ENCODE measurements at places on chromosomes 12 and 14.

DNA sequence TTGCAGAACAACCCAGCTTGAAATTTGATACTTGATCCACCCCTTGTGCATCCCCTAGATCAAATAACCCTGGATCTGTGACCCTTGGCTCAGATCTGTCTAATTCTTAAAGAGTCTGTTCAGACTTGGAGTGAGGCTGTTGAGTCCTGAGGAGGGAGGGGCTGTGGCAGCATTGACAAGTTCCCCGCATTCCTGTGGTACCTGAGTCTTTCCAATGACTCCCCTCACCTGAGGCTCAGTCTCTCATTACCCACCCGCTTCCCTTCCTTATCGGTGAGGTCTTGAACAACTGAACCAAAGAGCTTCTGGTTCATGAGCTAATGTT is 16.1 kb upstream of the HDAC7 start:
- DNase-seq, result no peak

GRCh38 chr12:58809064-58809607 is 111.2 kb downstream of the LRIG3 start:
- no peak for DNase-seq

GRCh38 chr12:122137681-122138080 is 36.3 kb downstream of the IL31 start:
- no peak for DNase-seq

DNA sequence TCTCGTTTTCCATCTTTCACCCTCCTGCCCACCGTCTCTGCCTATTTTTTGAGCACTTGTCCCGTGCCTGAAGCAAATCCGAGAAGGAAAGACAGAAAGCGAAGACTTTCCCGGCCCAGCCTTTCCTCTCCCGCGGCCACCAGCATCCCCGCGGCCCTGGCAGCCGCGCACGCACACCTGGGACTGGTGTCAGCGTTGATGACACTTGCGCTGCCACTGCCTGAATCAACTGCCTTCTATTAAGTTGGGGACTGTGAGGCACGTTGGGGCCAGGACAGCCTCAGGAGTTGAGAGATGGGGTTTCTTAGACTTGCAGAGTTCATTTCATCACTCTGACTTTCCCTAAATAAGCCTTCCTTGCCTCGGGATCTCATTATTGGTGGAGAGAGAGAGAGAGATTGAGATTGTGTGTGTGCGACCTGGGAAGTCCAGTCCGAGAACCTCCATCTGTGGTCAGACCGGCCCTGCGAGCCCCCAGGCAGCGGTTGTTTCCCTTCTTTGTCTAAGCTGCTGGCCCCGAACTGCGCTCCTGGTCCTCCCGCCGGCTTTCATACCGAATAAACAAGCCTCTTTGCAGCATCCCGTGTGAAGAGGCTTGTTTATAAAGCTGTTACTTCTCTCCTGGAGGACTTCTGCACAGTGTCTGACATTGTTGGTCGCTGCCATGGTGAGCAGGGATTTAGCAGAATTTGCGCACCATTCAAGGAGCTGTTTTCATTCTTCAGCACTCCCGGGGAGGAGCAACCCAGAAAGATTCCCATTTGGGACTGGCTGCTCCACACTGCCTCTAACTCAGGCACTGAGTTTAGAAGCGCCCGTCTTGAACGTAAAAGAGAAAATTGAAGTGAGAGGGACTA is 1.5 kb downstream of the PDZRN4 start:
- no peak for DNase-seq

DNA sequence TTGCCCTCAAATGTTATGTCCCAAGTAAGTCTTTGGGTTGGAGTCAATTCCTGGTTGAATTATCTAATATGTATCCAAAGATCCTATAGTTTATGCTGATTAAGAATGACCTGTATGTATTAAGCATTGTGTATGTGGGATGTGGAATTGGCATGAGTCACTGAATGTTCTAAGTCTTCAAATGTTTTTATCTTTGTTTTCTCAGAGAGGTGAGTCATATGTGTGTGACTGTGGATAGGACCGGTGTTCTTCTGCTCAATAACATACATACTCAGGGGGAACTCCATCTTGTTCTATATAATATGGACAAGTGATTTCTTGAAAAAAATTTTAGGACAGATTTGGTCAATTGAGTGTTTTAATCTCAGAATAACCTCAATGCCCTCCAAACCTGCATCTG is 57.9 kb downstream of the NAV3 start:
- DNase-seq, result peak; percentile 74

- DNase-seq, result no peak
These were observed 341.9 kb upstream of the NOVA1 start for GRCh38 chr14:26939755-26940154.

GRCh38 chr12:6249580-6249979 is 49.4 kb downstream of the CD9 start:
- DNase-seq, result no peak

GRCh38 chr12:73421832-73422231 is 1115.8 kb upstream of the ATXN7L3B start:
- DNase-seq, result no peak

DNA sequence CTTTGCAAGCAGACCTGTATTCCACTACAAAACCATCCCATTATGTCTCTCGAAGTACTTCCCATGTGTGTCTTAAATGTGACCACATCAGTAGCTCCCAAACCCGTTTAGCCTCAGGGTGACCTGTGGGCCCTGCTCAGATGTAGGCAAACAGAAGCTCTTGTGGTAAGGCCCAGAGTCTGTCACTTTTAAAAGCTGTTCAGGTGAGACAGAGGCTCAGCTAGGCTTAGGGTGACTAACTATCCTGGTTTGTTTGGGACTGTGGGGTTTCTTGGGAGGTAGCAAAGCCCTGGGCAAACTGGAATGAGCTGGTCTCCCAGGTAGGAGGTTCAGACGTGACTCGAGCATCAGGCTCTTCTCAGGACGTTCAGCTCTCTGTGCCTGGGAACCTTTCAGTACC is 64.5 kb upstream of the VASH1 start:
- DNase-seq, result no peak

- no peak for DNase-seq
These were observed at the start of gene IFI27L2 for GRCh38 chr14:94129111-94129757. TSS of gene IFI27L2 (minus strand) at chr14:94129604. CDS start at chr14:94129564, 40 bp downstream.

- DNase-seq, result no peak
These were observed 84.7 kb downstream of the ACSS3 start for GRCh38 chr12:81162391-81163136.

Data from lung microvascular endothelial cell (primary cell).